ENCODE measurements at places on chromosomes 1 and 21.

- DNase-seq: no peak
Observed at GRCh38 chr1:201944639-201945038, 1.7 kb downstream of the LMOD1 start.

DNA sequence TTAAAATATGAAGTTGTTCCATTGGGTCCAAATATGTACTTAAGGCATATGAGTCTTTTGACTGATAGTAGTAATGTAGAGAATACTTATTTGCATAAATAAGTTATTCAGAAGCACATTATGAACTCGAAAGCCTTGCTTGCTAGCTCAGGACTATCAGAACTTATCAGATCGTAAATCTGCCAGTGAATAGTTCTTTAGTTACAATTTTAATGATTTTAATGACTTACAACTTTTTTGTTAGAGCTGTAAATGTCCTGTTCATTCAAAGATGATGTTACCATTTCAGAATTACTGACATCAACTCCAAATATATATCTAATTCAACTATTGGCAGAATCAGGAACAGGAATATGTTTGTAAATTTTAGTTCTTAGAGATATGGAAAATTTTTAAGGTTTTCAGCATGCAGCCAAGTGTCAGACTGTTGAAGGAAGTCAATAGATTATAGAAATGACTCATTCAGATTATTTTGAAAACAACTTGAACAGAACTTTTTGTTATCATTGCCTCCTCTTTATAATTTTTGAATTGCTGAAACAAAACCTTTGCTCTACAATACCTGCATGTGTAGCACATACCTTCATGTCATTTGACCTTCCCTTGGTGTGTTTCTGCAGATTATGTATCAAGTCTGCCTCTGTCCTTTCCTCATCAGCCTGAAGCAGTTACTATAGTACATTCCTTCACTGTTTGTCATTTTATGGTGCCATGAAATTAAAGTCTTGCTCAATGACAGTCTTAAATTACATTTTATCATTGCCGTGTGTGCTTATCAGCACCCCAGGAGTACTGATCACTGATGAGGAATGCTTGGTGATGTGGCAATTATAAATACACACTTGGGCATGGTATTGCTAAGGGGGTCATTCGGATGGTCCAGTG lies 44.9 kb downstream of the LRRC8D start:
- DNase-seq: no peak

DNA sequence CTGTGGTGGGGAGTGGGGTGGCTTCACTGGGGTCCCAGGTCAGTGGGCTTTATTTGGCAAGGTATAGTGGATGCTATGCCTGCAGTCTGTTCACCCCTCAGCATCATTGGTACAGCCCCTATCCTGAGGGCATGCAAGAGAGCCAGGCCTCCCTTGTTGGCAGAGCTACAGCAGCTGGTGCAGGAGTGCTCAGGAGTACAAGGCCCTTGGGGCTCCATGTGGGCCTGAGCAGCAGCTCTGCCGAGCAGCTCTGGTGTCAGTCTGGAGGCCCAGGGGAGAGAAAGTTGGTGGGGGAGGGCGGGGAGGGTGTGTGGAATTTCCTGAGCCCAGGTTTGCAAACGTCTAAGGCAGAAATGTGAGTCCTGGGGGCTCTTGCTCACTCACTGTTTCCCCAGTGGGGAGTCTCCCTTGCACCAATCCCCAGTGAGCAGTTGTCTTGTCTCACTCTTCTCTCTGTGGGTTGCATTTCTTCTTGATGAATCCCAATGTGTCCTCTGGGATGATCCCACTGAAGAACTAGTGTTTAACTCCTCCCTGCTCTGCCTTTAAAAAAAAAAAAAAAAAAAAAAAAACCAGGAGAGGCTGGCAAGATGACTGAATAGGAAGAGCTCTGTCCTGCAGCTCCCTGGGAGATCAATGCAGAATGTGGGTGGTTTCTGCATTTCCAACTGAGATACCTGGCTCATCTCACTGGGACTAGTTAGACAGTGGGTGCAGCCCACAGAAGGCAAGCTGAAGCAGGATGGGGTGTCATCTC lies 39.5 kb upstream of the CYP4X1 start:
- DNase-seq: no peak

DNA sequence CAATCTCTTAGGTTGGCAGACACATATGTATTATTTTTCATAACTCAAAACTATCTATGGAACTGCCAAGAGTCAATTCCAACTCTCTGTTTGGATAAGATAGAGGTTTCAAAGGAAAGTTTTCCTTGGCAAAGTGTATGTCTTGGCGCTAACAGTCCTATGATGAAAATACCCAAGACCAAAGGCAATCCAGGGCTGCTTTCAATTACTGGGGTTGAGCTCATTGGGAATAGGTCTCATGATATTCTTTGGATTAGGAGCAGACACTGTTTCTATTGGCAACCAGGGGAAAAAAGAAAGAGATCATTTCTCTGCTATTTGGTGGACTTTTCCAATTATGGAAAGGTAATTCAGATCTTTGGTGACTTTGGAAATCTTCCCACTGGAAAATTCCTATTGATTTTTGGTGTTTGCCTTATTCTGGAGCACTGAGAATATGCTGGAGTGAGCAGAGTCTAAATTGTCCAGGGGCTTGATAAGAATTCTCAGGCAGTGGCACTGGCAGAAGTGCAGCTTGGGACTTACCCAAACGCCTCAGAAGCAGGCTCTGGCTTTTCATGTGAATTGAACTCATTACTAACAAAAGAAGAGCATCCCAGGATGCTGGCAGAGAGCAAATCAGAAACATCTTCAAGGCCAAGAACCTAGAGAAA lies 20.4 kb upstream of the PLXNA2 start:
- no peak for DNase-seq

- no peak for DNase-seq
Observed at GRCh38 chr21:38455403-38455802, 42.9 kb downstream of the ERG start.

- peak; percentile 38 for DNase-seq
Observed at GRCh38 chr1:109499661-109500536, 6.0 kb downstream of the CYB561D1 start.

DNA sequence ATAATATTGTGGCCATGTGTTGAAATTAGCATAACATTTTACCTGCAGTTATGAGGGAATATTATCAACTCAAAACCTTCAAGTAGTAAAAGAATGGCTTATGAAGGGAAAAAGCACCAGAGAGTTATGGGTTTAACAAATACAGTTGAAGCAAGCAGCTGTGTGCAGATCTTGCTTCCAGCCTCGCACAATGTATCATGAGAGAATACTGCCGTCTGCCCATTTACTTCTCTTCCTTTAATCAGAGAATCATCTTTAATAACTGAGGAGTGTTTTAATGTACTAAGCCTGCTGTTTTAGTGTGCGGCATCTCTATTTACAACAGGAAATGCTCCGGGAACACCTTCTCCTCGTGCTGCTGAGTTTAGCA lies 120.9 kb downstream of the ATG4C start:
- no peak for DNase-seq

- no peak for DNase-seq
Observed at GRCh38 chr1:153937331-153937730, 9.2 kb downstream of the DENND4B start.

DNA sequence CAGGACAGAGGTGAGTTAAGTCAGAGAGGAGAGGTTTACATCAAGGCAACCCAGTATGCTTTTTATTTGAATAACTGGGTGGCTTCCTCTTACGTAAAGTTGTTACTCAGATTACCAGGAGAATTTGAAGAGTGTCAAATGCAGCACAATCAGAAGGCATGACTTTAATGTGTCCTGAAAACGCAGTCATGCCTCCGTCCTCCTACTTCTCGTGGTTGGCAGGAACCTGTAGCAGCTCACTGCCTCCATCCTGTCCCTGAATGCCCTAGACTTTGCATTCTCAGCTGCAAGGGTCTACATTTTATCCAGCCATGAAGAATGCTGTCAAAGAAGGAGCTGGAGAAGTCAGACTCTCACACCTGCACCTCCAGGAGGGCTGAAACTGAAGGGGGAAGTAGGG lies 66.7 kb downstream of the MIS18A start:
- DNase-seq: no peak

GRCh38 chr1:18001725-18002124 lies 105.9 kb upstream of the IGSF21 start:
- no peak for DNase-seq

- no peak for DNase-seq
Observed at GRCh38 chr1:41318135-41318534, 43.1 kb upstream of the FOXO6 start.

GRCh38 chr1:81287411-81288080 lies 513.2 kb upstream of the ADGRL2 start:
- no peak for DNase-seq

GRCh38 chr1:7898962-7899361 lies 41.7 kb downstream of the TNFRSF9 start:
- DNase-seq: no peak

DNA sequence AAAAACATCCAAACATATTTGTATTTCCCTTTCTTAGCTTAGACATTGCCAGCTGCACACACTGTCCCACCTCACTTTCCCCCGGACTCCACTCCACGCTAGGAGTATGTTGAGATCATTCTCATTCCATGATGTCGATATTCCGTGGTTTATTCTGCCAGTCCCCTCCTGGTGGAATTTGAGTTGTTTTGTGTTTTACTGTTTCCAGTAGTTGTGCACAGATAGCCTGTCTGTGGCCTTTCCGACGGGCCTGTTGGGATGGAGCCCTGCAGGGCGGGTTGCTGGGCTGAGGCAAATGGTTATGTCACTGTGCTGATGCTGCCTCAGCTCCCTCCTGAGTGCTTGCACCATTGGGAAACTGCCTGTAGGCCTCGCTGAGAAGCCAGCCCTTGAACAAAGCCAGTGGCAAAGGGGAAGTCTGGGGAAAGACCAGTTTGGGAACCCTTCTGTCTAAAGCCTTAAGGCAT lies 12.8 kb downstream of the TRAPPC10 start:
- no peak for DNase-seq

DNA sequence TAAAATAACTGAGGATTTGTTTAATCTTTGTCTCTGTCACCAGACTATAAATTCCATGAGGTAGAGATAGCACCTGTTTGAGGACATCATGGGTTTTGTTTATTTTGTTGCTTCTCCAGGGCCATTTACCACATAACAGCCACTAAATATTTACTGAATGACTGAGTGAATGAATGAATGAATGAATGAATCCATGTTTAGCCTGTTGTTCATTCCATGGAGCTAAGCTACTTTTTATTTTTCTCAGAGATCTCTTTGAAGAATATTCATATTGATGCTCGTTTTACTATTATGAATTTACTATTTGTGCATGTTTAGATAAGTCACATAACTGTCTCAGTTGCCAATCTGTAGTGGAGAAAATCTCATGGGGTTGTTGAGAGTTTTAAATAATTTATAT lies 17.7 kb downstream of the LRRC8B start:
- DNase-seq: no peak

- DNase-seq: no peak
Observed at GRCh38 chr1:119971710-119972570, 75.6 kb upstream of the ADAM30 start.

- no peak for DNase-seq
Observed at GRCh38 chr1:180182643-180183311, 28.1 kb downstream of the QSOX1 start.

DNA sequence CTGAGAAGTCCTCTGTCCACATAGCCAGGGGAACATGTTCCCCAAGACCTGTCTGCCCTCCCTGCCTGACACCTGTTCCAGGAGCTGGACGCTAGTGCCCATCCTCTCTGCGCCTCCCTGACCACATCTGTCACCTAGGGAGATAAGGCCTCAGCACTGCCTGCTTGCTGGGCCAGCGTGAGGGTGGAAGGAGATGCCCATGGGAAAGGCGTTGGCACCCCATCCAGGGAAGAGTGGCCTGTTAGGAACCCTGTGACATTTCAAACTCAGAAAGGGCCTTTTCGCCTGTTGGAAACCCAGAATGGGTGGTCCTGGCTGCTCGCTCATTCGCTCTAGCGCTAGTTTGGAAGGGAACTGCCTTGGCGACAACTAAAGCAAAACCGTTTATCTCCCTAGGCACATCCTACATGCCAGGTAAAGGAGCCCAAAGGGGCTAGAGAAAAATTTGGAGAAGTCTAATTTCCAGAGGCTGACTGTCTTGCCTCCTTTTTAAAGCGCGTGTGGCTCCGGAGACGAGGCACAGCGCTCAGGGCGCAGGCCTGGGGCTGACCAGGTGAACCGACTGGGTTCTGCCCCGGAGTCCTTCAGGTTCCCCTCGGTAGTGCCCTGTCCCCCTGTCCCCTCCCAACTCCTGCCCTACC lies 410 bp downstream of the ACTA1 start:
- no peak for DNase-seq

GRCh38 chr1:35129080-35129479 lies 49.9 kb downstream of the ZMYM1 start:
- no peak for DNase-seq

DNA sequence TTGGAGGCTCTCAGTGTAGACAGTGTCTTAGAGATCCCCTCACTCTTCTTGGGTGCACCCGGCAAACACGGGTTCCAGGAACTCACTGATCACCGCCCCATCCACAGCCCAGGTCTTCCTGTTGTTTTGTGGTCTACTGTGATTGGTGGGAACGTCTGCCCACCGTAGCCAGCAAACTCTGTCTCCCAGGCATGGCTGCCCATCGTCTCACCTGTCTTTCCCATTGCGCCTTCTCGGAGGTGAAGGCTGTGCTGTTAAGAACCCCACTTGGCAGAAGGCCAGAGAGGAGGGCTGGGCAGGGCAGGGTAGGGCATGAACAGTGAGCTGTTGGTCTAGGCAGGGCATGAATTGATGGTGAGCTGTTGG lies 14.1 kb upstream of the KCNA2 start:
- no peak for DNase-seq

GRCh38 chr21:8990326-8991087 lies 1530.9 kb upstream of the TPTE start:
- DNase-seq: no peak

- no peak for DNase-seq
Observed at GRCh38 chr1:184647471-184647870, 107.2 kb downstream of the EDEM3 start.

GRCh38 chr1:214446772-214447556 lies 104.4 kb downstream of the PTPN14 start:
- no peak for DNase-seq

GRCh38 chr1:26189751-26190275 lies 589 bp upstream of the CATSPER4 start:
- no peak for DNase-seq

DNA sequence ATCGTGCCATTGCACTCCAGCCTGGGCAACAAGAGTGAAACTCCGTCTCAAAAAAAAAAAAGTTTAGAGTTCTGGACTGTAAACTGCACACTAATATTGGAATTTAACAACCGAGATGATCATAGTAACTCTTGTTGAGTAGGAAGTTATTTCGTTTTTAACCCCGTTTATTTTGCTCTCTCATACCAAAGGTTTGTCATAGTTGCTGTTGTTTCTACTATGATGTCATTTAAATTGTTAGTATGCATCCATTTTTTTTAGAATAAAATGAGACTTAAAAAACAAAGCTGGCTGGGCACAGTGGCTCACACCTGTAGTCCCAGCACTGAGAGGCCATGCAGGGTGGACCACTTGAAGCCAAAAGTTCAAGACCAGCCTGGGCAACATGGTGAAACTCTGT lies 49.3 kb downstream of the DOP1B start:
- no peak for DNase-seq

GRCh38 chr1:227318853-227319607 lies 738 bp upstream of the CDC42BPA start:
- DNase-seq: no peak

Measured in stimulated activated CD4-positive, alpha-beta T cell treated with anti-CD3 and anti-CD28 coated beads, TNF-alpha, amount 100 ng/mL, for 1 hour (primary cell).